Stimulated activated CD8-positive, alpha-beta memory T cell treated with anti-CD3 and anti-CD28 coated beads, Interleukin-7, amount 100 ng/mL, for 1 hour (primary cell): ENCODE measurements at places on chromosomes 5 and 9.

- no peak for DNase-seq
Observed at GRCh38 chr9:117074784-117075520, 339.9 kb downstream of the ASTN2 start.

GRCh38 chr5:55236800-55237199, 3.4 kb upstream of the CCNO start:
- no peak for DNase-seq

DNA sequence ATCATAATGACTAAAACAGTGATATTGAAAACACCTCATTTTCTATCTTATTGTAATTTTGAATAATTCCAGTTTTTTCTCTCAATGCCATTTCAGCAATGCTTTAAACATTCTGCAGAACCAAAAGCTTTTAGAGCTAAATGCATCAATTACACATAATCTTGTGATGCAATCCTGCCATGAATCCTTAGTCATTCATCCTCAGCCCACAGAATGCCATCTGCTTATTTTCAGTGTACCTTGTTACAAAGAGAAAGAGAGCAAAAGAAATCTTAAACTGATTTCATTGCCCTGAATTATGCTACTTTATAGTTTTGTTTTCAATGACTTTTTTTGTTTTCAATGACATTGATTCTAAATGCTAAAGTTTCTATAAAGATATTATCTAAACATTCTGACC, 1234.8 kb upstream of the C9orf72 start:
- no peak for DNase-seq

DNA sequence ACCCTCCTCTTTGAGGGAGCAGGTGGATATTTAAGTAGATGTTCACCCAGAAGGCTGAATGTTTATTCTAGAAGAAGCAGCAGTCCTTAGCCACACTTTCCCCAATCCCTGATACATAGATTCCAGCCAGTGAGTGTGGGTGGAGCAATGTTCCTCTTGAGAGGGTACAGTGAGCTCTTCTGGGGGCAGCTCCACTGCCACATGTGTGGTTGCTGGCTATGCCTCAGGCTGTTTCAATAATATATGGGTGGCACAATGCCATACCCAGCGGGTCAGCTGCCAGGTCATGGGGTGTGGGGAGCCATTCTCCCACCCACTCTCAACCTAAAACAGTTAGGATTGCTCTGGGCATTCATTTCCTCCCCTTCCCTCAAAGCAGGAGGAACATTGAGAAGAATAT, 61.6 kb upstream of the DAB2 start:
- DNase-seq = no peak

DNA sequence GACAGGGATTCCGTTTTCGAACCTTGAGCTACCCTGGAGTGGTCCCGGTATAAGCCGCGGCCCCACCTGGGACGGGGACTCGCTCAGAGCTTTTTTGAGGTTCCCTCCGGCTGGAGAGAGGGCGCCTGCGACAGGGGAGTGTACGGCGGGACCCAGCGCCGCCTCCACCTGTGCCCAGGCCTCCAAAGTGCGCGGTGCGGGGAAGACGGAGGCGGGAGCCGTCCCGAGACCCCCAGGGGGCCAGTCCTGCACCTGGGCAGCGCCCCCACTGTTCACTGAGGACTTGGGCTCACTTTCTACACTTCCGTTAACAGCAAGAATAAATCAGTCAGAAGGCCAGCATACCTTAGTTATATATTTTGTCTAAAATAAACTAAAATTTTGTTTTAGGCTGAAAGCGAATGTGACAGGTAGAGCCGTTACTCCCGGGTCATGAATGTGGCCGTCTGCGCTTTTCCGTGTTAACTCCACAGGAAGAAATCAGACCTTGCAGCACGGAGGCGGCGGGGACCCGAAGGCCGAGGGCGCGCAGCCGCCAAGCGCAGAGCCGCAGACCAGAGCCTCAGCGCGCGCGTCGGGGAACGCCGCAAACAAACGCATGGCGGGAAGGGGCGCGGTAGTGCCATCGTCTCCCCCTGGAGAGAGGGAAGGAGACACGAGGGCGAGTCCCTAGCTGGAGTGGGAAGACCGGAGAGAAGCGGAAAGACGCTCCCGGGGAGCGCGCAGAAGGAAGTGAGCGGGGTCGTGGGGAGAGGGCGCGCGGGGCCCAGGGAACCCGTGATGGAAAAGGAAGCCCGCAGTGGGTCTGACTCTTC, 14.1 kb downstream of the TRIM7 start:
- DNase-seq = no peak

DNA sequence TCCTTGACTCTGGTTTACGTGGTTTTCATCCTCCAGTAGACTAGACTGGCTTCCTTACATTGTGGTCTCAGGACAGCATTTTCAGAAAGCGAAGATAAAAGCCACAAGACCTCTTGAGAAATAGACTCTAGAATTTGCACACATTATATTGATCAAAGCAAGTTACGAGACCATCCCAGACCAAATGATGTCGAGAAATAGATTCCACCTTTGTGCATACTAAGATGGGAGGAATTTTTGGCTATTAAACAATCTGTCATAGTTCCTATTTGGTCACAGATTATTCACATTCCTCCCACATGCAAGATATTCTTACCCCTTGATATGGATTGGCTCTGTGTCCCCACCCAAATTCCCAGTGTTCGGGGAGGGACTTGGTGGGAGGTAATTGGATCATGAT, 65.6 kb downstream of the TEX10 start:
- DNase-seq = no peak

DNA sequence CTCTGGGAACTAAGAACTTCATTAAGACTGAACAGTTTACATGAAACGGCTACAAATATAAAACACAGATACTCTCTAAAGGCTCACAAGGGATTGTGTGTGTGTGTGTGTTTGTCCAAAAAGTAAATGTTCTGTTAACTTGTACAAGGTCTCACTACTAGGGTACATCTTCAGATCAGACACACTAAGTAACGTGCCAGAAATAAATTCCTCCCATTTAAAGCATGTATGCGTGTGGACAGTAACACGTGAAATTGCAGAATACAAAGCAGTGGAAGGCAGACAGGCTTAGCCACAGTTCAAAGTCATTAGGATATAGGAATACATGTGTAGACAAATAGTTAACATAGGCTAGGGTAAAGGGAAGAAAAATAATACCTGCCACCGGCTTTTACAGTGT, 1.8 kb downstream of the BNC2 start:
- DNase-seq = no peak
